ENCODE measurements at places on chromosomes 2 and 18.

- no peak for DNase-seq
Observed at GRCh38 chr2:36820942-36821605, 124.6 kb downstream of the VIT start.

DNA sequence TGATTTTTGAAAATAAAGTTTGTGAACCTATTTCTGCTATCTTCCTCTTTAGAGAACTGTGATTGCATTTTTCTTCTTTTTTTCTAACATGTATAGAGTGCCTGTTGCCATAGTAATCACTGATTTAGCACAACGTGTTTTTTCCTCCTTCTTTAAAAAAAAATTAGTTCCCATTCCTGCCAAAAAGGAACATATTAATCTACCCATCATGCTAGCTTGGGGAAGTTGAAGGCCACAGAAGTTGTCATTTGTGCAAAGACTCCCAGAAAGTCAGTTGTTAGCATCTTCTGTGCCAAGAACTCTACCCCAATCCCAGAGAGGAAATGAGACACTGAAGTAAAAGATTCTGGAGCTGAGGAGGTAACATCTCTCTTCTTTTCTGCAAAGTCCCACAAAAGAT is 57.3 kb downstream of the SLC8A1 start:
- no peak for DNase-seq

- DNase-seq: no peak
Observed at GRCh38 chr2:113376913-113377445, 60.5 kb upstream of the ZNG1B start.

GRCh38 chr18:79905389-79905911 is 46.0 kb downstream of the SLC66A2 start:
- DNase-seq: no peak

- DNase-seq: no peak
Observed at GRCh38 chr2:30786923-30787685, 20.1 kb downstream of the CAPN13 start.

- DNase-seq: no peak
Observed at GRCh38 chr2:192148241-192148619, 46.5 kb downstream of the TMEFF2 start.

GRCh38 chr2:134252092-134252750 is 1.7 kb upstream of the MGAT5 start:
- no peak for DNase-seq

DNA sequence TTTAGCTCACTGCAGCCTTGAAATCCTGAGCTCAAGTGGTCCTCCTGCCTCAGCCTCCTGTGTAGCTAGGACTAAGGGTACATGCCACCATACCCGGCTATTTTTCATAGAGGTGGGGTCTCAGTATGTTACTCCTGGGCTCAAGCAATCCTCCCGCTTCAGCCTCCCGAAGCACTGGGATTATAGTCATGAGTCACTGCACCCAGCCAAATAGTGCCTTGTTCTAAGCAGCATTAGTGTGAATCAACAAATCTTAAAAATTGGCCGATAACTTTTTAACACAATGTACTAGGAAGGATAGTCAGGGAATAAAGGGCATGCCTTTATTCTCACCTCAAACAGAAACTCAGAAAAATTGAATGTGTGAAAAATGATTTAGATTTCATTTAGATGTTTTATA is 51.6 kb downstream of the XRCC5 start:
- DNase-seq: no peak

- DNase-seq: no peak
Observed at GRCh38 chr2:118265873-118266455, 177.7 kb downstream of the INSIG2 start.

GRCh38 chr2:132607426-132608090 is 62.4 kb downstream of the LYPD1 start:
- no peak for DNase-seq

- no peak for DNase-seq
Observed at GRCh38 chr2:41990688-41991087, 57.1 kb upstream of the PKDCC start.

Measured in stimulated activated CD8-positive, alpha-beta memory T cell treated with anti-CD3 and anti-CD28 coated beads, Interleukin-7, amount 100 ng/mL, for 1 hour (primary cell).